T-helper 17 cell (primary cell): ENCODE measurements at places on chromosomes 2 and 18. TPM values are rescaled to one million over a fixed set of nuclear protein-coding genes. Genes with fewer than 3 reads are reported as not detected.

Gene NEMP2
- 15.1 TPM for total RNA-seq

Gene ITPRIPL1
- 9.9 TPM for total RNA-seq

Gene TFPI
- 4.8 TPM for total RNA-seq

Gene CCDC102B
- 5.0 TPM for total RNA-seq

Gene SRSF7
- total RNA-seq, result 558 TPM

GRCh38 chr2:7709907-7710306 is 792.7 kb downstream of the RNF144A start:
- DNase-seq, result no peak

DNA sequence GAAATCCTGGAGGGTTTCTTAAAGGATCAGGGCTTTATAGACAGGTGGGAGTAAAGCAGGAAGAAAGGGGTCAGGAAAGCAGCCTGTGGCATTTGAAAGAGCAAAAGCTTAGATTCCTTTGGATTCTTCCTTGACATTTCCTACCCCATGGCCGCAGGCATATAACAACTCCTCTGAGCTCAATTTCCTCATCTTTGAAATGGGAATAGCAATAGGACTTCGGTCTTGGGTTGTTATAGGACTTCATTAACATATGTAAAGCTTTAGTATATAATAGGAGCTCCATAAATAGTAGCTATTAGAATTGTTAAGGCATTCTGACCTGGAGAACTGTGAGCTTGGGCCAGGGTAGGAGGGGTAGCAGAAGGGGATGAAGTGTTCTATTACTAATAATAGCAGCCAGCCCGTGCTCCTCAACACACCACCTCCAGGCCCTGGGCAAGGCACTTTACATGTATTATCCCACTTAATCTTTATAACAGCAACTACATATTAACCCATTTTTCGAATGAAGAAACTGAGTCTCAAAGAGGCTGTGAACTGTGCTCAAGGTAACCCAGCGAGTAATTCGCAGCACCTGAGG is 10.6 kb downstream of the ZFP36L2 start:
- DNase-seq, result no peak

DNA sequence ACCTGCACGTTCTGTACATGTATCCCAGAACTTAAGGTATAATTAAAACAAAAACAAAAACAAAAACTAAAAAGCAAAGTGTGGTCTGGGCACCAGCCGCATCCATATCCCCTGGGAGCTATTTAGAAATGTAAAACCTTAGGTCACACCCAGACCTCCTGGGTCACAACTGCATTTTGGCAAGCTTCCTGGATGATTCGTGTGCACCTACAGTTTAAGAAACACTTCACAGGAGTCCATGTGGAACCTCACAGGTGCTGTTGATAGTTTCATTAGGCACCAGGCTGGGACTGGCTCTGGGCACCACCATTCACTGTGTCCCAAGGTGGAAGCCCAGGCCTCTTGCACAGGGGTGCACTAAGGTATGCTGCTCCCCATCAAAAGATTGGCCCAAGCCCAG is 103.6 kb upstream of the BOD1L2 start:
- no peak for DNase-seq

DNA sequence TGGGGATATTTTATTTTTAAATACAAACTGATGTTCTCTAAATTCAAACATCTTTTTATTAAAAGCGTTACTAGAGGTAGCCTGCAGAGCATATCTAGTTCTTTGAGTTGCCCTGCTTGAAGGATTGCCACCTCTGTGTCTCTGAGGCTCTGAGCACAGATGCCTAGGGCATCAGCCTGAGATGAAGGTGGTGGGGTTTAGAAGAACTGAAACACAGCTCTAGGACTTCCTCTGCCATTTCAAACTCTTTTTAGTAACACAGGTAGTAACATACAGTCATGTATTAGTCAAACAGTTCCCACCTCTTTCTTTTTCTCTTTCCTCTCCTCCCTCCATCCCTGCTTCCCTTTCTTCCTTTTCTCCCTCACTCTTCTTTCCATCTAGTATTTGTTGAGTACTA is 57.6 kb downstream of the TTC21B start:
- no peak for DNase-seq

- DNase-seq, result no peak
These were observed 189.1 kb upstream of the ERBB4 start for GRCh38 chr2:212727751-212728150.

DNA sequence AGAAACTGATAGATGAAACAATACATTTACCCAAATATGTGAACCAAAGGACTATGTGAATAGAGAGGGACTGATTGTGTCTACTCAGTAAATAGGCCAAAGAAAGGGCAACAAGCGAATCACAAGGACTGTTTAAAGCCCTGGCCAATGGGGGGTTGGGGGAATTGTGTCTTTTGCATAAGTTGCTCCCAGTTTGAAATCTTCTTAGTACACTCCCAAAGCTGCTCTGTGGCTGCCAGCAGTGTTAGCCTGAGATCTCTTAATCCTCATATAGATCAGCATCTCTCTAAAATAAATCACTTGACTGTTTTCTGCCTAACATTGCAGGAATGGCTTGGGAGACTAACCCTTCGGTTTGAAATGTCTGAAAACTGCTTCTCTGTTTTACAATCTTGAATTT is 236.4 kb downstream of the PLCL1 start:
- no peak for DNase-seq

- DNase-seq, result no peak
These were observed 157.2 kb downstream of the MAP2 start for GRCh38 chr2:209581040-209581439.
